ENCODE measurements at places on chromosomes 7 and 10.

DNA sequence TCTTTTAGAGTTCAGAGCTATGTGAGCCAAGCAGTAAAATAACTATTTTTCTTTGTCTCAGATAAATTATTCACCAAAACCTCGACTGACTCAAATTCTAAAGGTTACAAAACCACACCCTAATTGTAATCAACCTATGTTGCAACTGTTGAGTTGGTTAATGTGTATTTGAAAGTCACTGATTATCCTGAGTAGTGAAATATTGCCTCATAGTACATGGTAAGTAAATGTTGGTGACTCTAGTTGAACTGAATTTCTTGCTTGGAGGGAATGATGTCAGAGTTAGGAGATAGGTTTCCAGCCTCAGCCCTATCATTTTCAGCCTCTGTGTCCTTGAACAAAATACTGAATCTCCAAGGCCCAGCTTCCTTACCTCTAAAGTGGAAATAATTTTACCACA, 3.0 kb upstream of the CYP2C18 start:
- no peak for DNase-seq

GRCh38 chr7:107961405-107961804, 41.6 kb downstream of the LAMB1 start:
- DNase-seq = no peak

DNA sequence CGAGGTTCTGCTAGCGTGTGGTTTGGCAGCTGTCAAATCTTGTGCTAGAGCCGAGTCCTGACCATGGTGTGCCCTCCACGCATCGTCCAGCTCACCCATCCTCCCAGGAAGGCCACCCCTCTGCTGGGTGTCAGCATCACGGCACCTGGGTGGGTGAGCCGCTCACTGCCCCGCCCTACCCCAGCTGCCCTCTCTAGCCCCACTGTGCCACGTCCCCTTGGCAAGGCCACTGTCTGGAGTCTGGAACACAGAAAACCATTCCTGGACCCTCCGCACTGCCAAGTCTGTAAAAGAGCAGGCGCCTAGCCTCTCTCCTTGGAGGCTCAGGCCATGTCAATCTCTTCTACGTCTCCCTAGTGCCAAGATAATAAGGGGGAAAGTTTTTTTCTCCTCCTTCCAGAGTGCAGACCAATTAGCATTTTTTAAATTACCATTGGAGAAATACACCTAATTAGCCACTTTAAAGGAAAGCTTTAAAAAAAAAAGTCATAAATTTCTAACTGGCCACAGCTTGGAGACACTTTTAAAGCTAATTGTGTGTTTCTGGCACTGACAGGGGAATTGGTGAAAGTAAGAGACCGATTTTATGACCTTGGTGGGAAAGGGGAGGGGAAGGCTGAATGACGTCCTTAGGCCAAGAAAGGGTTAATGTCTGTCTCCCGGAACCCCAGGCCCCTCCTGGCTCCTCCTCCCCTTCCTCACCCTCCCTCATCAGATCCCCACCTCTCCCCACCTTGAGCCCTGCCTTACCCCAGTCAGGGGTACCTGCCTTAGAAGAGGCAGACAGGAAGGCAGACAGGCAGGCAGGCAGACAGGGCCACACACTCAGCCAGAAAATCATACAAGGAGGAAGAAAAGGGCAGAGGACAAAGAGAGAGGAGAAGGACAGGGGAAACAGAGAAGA, 151.2 kb downstream of the PLXNA4 start:
- no peak for DNase-seq

GRCh38 chr10:6204341-6205191, 1.8 kb downstream of the PFKFB3 start:
- DNase-seq = peak; percentile 61

DNA sequence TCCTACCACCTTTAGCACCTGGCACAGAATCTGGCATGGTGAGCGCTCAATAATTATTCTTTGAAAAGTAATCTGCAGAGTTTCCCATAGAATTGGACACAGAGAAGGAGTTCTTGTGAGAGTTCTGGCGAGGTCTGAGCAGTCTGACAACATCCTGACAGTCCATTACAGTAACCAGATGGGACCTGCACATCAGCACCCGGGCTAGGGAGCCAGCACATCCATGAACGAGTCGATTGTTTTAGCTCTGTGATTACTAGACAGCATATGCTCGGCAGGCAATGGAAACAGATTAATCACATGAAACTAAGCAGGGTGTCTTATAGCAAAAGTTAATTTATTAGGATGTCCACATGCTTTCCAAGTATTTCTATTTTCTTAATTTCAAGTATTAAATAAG, 96.7 kb downstream of the SEMA3D start:
- no peak for DNase-seq

- peak; percentile 79 for DNase-seq
Observed at GRCh38 chr7:74061840-74062539, 21.6 kb upstream of the LIMK1 start.

DNA sequence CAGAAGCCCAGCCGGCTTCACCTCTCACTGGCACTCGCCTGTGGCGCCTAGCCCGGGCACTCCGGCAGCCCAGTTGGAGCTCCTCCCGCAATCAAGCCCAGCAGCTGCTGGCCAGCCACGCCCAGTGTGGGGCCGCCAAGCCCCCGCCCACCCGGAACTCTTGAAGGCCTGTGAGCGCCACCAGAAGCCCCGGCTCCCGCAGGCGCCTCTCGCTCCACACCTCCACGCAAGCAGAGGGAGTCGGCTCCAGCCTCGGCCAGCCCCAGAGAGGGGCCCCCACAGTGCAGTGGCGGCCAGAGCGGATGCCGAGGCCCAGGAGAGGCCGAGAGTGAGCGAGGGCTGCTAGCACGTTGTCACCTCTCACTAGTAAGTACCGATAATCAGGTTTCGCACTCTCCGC, 240.7 kb downstream of the TFEC start:
- no peak for DNase-seq

GRCh38 chr7:19526639-19527038, 182.2 kb downstream of the POLR1F start:
- DNase-seq = no peak

DNA sequence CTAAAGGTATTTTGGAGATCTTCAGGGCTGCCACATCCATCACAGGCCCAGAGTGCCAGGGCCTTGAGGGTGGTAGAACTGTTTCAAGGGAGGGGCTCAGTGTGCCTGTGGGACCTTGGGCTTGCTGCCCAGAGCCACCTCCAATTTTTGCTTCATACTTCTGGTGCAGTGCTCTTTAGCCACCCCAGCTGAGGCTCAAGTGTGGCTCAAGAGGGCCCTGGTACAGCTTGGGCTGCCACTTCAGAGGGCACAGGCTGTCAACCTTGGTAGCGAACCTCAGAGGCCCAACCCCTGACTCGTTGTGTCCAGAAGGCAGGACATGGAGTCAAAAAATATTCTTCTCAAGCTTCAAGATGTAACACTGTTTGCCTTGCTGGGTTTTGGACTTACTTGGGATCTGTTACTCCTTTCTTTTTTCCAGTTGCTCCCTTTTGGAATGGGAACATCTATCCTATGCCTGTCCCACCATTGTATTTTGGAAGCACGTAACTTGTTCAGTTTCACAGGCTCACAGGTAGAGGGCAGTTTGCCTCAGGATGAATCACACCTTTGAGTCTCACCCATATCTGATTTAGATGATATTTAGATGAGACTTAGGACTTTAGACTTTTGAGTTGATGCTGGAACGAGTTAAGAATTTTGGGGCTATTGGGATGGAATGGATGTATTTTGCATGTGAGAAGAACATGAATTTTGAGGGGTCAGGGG, 224.8 kb downstream of the RPS24 start:
- no peak for DNase-seq

- DNase-seq = no peak
Observed at GRCh38 chr10:128642502-128642901, 516.3 kb upstream of the MKI67 start.

GRCh38 chr10:79418274-79418673, 27.1 kb downstream of the ZCCHC24 start:
- DNase-seq = no peak

- DNase-seq = no peak
Observed at GRCh38 chr10:116011929-116012328, 261.1 kb downstream of the GFRA1 start.

Measured in skeletal muscle cell (primary cell).